ENCODE measurements at places on chromosomes 3 and 15.
A peak's percentile ranks its signal among the peaks of the same experiment; 100 is the strongest.

DNA sequence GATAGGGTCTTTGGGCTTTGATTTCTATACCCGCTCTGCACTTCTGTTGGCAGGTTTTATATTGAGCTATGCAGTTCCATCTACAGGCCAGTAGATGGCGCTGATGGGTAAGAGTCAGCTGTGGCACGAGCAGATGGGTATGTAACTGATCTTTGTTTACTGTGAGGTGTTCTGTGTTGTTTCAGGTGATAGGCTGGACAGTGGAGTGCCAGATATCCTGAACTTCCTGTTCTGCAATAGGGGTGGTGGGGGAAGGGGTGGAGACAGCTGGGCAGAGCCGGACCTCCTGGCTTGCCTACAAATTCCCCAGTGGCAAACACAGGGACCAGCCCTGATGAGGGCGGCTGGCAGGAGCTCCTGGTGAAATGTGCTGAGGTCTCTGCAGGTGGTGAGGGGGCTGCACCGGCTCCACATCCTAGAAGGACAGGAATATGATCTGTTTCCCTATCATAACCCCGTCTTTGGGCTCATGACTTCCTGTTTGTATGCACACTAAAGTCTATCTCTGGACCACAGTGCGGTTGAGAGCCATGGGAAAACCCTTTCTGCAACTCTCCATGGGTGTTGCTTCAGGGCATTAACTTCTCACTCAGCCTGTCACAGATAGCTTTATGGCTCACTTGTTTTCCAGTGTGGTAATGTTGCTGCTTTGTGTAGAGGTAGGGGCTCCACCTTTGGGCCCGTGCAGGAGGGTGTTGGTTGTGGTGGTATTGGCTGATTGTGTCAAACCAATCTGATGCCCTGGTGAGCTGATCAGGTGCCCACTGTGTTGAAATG lies 13.4 kb upstream of the FAM98B start:
- DNase-seq = peak; percentile 14

- DNase-seq = no peak
These were observed 422.1 kb downstream of the GRM7 start for GRCh38 chr3:7282988-7283387.

- DNase-seq = no peak
These were observed 55.5 kb downstream of the DLG1 start for GRCh38 chr3:197242784-197243432.

DNA sequence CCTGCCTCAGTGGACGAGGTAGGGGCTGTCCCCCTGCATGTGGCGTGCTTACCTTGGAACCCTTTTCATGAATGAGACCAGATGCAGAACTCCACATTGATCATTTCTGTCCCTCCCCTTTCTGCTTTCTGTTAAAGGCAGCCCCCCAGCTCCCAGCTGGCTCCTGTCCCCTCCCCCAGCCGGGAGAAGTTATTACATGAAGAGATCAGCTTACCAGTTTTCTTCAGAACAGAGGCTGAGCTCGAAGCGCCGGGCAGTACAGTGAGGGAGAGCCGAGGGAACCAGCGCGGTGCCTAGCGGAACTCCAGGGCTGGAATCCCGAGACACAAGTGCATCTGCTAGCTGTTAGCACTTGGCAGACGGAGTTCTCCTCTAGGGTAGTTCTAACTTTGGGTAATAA lies 263.3 kb upstream of the NR2E3 start:
- no peak for DNase-seq

GRCh38 chr3:197880491-197881269 lies 69.3 kb upstream of the RPL35A start:
- no peak for DNase-seq

GRCh38 chr3:126487151-126487771 lies 11.6 kb upstream of the ZXDC start:
- no peak for DNase-seq

DNA sequence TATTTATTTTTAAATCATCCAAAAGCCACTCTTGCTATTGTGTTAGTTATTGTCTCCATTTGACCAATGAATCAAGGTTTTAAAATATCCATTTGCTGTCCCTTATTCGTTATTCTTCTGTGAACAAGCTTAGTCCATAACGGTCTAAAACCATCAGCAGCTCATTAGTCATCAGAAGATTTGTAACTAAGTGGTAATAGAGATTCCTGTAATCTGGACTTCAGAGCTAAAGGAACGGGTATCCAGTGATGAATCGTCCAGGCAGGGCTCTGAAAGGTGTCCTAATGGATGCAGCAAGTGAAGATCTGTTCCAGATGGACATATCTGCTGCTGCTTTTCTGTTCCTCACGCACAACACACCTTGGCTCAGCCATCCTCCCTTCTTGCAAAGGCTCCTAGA lies 362.7 kb upstream of the CFAP20DC start:
- no peak for DNase-seq

DNA sequence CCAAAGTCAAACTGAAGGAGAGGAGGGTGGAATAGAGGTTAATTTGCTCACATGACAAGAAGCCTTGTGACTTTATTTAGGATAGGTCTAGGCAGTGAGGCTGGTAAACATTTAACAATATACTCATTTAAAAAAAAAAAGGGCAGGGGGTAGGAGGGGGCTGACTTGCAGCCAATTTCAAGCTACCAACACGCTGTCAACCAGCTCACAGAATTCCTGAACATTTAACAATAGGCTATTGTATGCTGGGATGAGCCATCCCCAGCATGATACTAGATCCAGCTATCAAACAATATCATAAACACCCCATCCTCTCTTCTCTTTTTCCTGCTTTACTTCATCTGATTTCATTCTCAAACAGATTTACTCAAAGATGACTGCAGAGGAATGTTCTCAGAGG lies 1096.3 kb upstream of the CFAP20DC start:
- no peak for DNase-seq

DNA sequence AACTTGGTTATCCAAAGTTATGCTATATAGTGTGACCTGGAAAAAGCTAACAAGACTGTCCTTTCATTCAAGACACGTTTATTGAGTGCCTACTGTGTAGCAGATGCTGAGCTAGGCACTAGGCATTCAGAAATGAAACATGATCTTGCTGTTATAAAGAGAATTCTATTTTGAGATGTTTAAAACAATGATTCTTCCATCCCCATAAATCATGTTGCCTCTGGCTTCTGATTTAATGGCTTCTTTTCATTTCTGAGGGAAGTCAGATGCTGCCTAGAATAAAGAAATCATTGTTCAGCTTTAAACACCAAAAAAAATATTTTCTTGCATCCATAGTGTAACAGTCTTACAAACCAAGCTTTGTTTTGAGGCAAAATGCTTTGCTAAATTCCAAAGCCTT lies 620.9 kb upstream of the UBE2E2 start:
- no peak for DNase-seq

DNA sequence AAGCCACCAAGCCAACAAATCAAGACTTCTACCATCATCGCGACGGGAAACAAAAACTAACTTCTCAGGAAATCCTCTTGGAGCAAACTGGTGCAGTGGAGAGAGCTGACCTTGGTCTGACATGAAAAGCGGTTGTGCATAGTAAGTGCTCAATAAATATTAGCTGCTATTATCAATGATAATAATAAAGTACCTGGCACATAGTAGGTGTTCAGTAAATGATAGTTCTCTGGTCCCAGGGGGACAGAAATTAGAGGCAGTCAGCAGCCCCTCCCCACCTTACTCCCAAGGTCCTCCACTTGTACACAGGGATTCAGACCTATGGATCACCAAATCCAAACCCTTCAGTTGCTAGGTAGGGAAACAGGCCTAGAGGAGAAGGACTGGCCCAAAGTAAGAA lies 6.0 kb upstream of the CSK start:
- DNase-seq = no peak

DNA sequence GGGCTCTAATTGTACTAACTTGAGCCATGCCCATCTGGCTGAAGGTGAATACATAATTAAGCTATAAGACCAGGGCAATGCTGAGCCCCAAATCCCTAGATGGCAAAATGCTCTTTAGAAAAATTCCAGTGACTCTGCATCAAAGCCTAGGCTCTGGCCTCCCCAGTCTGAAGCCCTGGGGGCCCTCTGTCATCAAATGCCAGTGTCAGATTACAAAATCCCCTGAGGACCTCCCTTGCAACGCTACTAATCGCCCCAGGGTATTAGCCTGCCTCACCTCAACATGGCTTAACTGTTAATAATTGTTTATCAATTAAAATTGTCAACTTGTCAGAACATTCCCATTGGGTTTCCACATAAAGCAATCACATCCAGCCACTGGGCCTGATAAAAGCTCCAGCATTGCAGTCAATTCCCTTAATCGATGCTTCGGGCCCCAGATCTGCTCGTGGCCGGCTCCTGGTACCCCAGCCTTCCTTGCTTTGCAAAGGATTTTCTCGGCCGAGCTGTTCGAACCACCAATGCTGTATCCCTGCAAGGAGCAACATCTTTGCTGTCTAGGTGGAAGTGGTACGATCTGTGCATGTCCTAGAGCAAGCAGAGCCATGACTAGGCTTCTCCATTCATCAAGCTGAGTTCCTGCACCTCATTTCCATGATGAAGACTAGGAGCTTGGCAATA lies 151.7 kb downstream of the MEGF11 start:
- DNase-seq = no peak

DNA sequence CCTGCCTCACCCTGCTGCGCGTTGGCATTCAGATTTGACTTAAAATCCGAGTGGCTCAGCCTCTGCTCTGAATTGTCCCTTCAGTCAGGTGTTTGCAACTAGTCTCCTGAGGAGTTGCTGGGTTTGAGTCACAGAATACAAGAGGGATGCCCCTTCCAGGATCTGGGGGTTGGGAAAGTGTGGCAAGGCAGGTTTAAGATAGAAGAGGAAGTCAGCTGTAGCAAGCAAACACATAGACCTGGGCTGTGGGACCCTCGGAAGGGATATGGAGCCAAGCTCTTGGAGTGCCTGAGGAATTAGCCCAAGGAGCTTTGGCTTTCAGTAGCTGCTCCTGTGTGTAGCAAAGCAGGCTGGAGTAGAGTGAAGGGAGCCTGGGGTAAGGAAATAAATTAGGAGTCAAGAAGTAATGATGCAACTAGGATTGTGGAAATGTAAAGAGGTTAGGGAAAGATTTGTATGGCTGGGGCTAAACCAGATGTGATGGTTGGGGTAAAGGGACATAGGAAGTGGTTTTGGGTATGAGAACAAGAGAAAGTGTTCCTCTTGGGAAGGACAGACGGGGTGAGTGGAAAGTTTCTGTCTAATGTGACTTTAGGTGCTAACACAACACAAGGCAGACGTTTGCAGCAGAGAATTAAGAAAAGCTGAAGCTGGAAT lies 41.2 kb downstream of the RAB7A start:
- no peak for DNase-seq

GRCh38 chr3:10646531-10647335 lies 141.3 kb upstream of the ATP2B2 start:
- no peak for DNase-seq

GRCh38 chr3:16427103-16427965 lies 86.2 kb downstream of the RFTN1 start:
- DNase-seq = no peak

DNA sequence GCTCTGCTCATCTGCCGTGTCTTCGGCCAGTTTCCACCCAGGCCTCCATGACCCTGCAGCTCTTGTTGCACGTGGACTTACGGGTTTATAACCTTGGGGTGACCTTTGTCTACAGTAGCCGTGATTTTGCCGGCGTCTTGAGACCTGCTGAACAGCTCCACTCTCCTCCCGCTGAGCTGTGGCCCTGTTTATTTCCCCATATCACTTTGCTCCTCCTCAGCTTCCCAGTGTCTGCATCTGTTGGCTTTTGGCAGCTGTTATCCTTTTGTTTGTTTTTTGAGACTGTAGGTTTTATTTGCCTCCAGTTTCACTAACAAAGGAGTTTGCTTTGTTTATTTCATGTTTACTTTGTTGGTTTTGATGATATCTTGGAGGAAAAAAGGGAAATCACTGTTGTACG lies 29.3 kb upstream of the SLC28A1 start:
- no peak for DNase-seq

- no peak for DNase-seq
These were observed 28.8 kb upstream of the CACNA2D2 start for GRCh38 chr3:50532062-50532705.

DNA sequence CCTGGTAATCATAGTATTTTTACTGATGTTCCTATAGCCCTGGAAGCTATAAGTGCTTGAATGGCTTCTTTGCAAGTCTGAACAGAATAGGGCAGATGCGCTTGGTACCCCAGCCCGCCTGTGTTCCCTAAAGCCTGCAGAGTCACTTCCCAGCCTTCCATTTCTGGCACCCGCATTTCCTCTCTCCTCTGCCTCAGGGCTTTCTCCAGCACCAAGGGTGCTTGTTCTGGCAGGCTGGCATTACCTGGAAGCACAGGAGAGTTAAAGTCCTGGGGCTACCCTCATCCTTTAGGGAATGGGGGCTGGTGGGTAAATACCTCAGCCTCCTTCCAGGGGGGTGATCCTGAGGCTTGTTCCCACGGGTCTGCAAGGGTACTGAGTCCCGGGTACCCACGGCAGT lies 7.4 kb upstream of the CHRNA3 start:
- no peak for DNase-seq

DNA sequence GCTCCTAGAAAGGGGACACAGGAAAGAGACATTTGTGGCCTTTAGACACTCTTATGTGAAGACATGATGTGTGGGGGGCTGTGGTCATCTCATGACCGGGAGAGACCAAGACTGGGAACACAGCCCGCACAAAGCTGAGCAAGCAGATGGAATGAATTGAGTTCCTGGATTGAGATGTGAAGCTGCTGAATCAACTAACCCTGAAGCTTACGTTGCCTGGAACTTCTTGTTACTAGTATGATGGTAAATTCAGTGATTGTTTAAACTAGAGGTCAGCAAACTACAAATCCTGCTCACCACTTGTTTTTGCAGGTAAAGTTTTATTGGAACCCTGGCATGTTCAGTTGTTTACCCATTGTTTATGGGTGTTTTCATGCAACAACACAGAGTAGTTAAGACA lies 83.4 kb upstream of the BHLHE40 start:
- no peak for DNase-seq

DNA sequence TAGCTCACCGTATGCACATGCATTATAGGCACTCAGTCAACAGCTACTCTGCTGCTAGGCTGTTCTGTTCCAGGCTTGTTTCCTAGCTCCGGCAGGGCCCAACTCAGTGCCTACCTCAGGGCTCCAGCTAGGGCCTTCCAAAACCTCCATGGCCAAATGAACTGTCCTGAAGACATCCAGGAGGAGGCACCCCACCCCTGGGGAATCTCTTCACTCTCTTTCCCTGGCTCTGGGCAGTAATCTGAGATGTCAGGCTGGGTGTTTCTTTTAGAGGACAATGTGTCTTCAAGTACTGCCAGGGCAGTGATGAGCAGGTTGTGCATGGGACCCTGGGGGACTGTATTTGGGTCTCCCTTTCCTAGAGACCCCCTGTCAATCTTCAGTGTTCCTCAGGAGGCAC lies 38.3 kb upstream of the TPM1 start:
- no peak for DNase-seq
